ENCODE measurements at places on chromosomes 11 and 22. TPM values are rescaled to one million over a fixed set of nuclear protein-coding genes. Genes with fewer than 3 reads are reported as not detected.

- DNase-seq: no peak
Measured at GRCh38 chr22:46900549-46900948, 138.1 kb downstream of the TBC1D22A start.

PAX6 gene
- not detected for total RNA-seq

DNA sequence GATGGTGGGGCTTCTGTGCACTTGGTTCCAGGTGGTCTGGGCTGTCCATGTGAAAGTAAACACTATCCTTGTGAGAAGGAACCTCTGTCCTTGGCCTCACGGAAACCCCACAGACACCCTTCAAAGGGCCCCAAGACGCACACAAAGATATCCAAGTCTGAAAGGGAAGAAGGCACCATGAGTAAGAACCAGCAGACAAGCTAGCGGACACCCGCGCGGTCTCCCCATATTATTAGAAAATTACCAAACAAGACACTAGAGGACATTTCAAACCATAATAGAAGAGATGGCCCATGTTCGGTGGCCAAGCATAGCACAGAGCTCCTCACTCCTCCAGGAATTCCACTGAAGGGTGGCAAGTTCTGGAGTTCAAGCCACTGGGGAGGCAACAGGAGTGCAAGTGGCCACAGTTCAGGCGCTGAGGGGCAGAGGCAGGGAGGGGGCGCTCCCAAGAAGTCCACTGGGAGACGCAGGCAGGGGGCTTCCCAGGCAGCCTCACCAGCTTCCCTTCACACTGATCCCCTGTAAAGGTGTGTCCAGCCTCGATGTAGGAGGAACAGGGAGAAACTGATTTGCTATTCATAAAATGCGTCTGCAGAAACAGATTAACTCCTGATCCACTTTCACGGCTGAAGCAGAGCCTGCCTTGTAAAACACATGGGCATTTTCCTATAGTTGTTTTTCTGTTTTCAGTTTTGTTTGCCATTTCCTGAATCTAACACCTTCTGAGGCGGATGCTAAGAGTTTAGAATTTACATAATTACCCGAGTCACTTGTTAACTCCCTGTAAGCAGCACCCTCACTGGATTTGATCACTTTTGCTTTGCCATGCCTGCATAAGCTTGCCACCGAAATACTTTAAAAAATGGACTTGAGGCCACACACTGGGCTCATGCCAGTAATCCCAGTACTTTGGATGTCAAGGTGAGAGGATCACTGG, 9.1 kb upstream of the PPARA start:
- no peak for DNase-seq

GRCh38 chr11:110858547-110858921, 146.3 kb upstream of the ARHGAP20 start:
- no peak for DNase-seq

DNA sequence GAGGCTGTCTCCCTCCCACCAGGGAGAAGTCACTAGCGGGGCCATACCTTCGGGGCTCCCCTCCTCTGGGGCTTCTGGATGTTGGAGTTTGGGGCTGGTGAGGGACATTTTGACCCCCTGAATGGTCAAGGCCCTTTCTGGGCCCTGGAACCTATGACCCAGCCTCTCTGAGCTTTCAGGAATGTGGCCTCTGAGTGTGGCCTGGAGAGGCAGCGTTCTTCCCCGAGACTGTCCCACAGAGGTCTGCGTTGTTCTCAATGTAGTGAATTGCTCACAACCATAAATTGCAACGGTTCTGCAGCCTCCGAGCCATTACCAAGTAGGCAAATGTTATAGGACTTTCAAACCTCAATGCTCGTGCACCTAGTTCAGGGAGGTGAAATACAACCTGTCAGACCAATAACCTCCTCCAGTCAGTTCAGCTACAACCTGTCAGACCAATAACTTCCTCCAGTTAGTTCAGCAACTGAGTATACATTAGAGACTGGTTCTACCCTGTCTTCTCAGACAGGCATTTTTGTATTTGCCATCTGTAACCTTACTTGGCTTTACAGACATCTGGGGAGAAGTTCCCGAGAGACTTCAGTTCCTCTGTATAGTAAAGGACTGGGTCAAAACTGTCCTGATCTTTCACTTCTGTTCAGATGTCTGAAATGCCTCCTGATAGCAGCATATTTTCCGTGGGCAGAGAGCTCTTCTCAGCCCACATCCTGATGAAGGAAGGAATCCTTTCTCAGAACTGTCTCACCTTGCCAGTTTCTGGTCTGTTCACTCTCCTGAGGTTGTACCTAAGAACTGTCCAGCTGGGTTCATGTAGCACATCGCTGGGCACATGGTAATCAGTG, 34.2 kb downstream of the MICAL2 start:
- no peak for DNase-seq

DNA sequence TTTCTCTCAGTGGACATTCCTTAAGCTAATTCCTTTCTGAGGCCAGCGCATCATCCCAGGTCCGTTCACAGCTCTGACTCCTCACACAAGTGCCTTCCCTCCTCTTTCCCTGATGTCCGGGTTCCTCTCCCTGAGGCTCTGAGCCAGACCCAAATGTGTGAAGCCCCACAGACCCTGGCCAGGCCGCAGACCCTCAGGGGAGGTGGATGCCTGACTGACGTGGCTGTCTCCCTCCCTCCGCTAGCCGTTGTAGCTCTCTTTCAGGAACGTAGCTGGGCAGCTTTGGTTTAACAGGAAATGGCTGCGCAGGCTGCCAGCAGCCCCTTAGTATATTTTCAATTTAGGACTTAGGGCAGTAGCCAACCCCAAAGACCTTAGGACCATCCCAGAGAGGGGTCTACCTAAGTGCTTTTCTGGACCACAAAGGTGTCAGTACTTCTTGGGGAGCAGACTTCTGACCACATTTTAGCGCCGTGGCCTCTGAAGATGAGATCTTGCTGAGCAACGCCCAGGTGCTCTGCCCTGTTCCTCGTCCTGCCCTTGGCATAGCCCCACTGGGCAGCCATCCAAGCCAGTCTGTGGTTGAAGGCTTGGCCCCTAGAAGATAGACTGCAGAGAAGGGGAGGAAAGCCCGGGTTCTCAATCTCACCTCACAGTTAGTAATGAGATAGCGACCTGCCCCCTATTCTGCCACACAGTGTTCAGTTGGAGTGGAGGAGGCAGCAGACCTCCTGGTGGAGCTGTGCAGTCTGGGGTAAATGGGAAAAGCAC, 27.0 kb downstream of the MYBPC3 start:
- DNase-seq: no peak

HTR3A gene
- not detected for total RNA-seq

GRCh38 chr22:25166266-25167040, 33.2 kb upstream of the CRYBB3 start:
- no peak for DNase-seq

GRCh38 chr11:71250523-71251150, 1.7 kb downstream of the SHANK2 start:
- no peak for DNase-seq

DNA sequence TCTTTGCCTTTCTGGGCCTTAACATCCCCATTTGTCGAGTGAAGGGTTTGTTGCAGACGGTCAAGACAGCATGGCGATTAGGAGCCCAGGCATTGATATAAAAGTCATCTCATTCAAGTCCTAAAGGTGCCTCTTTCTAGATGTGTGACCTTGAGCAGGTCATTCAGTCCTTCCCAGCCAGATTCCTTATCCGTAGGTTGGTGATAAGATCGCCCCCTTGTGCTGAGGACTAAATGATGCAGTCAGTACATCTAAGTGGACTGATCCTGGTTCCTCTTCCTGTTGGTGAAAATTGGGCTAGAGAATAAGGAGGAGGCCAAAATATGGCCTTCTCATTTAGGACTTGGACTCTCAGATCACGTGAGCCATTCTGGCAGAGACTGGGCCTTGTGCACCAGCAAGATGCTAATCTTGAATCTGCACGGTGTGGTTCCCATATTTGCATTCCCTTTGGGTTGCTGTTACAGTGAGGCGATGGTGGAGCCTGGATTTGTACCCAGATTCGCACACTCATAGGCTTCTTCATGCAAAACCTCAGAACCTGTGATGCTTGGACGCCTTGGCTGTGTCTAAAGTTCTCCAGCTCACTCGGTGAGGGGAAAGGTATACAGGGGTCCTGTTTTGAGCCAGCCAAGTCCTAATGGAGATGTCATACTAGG, 156.8 kb downstream of the MYO18B start:
- DNase-seq: no peak

DNA sequence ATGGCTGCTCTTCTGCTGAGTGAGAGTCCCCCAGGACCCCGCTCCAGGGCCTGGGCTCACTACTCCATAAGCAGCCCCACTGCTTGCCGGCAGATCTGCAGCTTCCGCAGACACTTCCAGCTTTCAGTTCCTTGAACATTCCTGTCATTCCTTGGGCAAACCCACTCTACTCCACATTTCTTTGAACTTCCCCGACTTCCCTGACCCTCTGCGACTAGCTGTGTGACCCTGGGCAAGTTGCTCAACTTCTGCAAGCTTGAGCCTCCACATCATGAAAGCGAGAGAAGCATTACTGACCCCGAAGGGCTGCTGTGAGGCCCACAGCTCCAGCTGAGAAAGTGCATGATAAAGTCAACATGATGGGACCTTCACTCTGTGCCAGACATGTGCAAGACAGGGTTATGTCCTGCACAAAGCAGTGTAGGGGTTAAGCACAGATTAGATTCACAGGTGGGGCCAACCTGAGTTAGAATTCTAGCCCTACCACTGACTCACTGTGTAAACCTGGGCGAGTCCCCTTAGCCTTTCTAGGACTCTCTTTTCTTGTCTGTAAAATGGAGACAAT, 51.8 kb downstream of the THAP12 start:
- DNase-seq: no peak

WNT7B gene
- not detected for total RNA-seq

DNA sequence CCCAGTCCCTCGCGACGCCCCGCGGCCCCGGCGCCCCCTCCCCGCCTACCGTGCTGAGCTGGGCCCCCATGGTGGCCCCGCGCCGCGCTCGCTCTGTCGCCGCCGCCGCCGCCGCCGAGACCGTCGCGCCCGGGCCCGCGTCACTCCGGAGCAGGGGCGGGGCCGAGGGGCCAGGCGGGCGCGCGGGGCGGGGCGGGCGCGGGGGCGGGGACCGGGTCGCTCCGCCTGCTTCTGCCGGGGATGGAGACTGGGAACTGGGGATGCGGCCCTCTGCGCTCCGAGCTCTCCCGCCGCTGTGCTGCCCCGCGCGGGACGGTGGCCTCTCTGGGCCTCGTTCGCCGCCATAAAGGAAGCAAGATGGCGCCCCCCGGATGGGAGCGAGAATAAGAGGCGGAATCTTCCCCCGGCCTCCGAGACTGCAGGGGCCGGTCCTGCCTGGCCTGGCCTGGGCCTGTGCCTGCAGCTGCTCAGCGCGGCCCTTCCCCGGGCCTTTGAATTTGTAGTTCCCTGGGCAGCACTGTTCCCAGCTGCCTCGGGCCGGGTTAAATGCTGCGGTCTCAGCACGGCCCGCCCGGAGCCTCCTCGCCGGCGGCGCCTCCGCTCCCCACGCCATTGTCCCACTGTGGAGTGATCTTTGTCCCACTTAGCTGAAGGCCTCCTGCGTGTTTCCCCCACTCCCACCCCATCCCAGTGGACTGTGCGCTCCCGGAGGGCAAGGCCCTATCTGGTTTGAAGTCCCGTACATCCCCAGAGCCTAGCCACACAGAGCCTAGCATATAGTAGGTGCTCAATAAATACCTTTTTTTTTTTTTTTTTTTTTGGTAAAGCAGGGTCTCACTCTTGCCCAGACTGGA, at the start of gene CYB5R3:
Gene CYB5R3, minus strand, starts transcription at position 147 of the 854 bp plus-strand sequence. Its CDS starts 77 bp downstream, at position 70.
- peak; percentile 81 for DNase-seq

- no peak for DNase-seq
Measured at GRCh38 chr22:27724157-27724556, 77.4 kb downstream of the MN1 start.

DDIAS gene
- 9.2 TPM for total RNA-seq

DGCR6L gene
- 34.3 TPM for total RNA-seq

FADS2 gene
- total RNA-seq: 694 TPM

DNA sequence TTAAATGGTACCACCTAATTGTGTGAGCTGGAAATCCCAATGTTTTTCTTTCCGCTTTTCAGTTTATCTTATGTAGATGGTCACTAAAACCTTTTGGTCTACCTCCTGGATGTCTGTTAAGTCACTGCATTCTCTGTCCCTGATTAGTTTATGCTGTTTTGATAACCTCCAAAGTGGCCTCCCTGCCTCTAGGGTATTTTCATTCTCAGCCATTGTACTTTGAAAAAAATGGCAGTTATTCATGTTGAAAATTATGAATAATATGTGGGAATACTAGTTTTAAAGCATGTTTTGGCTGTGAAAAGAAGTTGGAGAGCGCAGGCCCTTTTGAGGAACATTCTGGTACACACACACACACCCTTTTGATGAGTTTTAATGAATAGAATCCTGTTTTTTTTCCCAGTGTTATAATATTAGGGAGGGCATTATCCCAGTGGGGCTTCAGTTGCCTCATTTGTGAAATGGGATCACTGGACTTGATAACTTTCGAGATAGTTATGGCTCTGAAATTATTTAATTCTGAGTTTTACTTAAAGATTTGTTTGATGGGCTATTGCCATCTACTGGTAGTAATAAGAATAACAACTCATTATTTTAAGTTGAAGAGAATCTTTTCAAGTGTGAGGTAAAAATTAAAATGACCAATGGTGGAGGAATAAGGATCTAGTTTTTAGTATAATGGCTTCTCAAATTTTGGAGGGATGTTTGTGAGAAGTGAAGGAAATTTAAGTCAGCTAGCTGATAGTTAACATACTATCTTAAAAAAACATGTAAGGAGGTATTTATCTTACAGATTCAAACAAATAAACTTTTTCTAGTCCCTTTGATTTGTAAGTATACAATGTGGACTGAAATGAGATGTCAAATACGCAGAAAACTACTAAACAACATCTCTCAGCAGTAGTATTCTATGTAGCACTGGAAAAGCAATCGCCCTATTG, 3.9 kb downstream of the FDX1 start:
- peak; percentile 47 for DNase-seq

- no peak for DNase-seq
Measured at GRCh38 chr11:113831314-113831713, 44.1 kb downstream of the USP28 start.

TRIM29 gene
- not detected for total RNA-seq

ALG8 gene
- total RNA-seq: 43.9 TPM

DNA sequence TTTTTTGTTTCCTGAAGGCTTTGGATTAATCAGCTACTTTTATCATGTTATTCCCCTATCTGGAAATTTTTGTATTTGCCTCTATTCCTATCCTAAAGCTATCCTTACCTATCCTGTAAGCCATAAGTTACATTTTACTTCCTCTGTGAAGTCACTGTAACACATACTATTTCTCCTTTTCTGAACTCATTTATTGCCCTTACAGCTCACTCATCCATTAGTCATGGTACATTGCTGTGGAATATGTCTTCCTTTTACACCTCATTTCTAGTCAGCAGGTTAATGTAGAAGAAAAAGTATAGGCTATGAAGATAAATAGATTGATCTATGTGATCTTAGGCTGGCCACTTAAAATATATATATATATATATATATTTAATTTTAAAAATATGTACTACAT, 28.0 kb downstream of the SWAP70 start:
- DNase-seq: peak; percentile 62

GRCh38 chr22:20238536-20238900, 29.6 kb downstream of the RTN4R start:
- DNase-seq: peak; percentile 30

TP53I11 gene
- total RNA-seq: 78.2 TPM
